ENCODE measurements at places on chromosomes 11 and 22.

DNA sequence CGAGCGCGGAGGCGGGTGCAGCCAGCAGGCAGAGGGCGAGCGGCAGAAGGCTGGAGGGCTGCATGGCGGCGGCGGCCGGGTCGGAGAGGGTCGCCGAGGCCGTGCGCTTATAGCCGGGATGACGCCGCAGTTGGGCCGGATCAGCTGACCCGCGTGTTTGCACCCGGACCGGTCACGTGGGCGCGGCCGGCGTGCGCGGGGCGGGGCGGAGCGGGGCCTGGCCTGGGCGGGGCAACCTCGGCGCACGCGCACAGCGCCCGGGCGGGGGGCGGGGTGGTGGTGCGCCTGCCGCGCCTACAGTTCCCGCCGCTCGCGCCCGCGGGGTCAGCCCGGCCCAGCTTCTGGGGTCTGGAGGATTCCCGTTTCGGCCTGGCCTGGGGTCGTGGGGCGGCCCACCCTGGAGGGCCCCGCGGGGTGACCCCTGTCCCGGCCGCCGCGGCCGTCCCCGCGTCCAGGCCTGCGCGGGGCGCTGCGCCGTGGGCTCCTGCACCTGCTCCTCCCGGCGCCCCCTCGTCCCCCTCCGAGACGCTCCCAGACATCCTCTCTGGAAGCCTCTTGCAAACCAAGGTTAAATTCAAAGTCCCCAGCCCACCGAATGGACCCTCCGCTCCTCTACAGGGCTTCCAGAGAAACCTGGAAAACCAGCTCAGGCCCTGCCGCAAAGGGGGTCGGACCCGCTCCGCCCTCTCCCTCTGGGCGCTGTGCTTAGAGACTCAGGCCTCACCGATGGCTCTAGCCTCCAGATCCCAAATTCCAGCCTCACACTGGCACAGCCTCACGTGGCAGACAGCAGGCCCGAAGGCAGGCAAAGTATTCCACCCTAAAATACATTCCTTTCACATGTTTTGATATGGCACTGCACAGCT, at the start of gene CTSD:
Gene CTSD, minus strand, starts transcription at position 132 of the 866 bp plus-strand sequence. Its CDS starts 68 bp downstream, at position 64.
- peak; percentile 80 for DNase-seq

GRCh38 chr11:7170431-7170830, 81.3 kb upstream of the SYT9 start:
- no peak for DNase-seq

GRCh38 chr22:25485626-25486545, 78.6 kb upstream of the GRK3 start:
- DNase-seq: no peak

- DNase-seq: no peak
Measured at GRCh38 chr11:119316729-119317591, at the start of gene MCAM. Gene MCAM (minus strand): TSS chr11:119317130. CDS start chr11:119317101, 29 bp downstream.

DNA sequence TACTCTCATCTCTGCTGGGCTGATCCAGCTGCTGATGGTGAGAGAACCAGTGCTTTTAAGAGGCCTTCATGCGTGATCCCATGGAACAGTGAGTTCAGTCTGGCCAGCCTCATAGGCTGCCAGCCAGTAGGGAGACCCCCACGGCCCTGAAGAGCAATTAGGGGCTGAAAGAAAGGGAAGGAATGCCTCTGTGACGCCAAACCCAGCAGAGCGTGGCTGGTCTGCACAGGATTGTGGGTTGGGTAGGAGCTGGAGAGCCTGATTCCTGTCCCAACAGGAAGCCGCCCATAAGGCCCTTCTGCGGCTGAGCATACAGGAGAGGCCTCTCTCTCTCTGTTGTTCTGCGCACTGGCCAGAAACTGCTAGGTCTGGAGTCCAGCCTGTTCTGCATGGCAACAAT, 181.5 kb upstream of the E2F8 start:
- DNase-seq: no peak

- no peak for DNase-seq
Measured at GRCh38 chr11:92607969-92608722, 361.3 kb upstream of the MTNR1B start.

DNA sequence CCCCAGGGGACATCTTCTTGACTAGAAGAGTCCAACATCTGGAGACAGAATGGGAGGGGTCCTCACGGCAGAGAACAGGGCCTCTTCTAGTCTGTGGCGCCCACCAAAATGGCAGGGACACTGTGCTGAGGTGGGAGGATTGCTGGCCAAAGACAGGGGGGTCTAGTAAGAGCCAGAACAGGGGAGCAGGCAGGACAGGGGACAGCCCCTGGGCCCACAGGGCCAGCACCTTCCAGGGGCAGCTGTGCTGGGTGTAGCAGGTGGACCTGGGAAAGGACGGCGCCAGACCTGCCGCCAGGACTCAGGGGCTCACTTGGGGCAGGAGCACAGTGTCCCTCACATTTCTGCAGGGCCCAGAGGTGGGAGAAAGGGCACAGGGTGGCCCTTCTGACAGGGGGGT, 858 bp upstream of the APOBEC3A start:
- no peak for DNase-seq

DNA sequence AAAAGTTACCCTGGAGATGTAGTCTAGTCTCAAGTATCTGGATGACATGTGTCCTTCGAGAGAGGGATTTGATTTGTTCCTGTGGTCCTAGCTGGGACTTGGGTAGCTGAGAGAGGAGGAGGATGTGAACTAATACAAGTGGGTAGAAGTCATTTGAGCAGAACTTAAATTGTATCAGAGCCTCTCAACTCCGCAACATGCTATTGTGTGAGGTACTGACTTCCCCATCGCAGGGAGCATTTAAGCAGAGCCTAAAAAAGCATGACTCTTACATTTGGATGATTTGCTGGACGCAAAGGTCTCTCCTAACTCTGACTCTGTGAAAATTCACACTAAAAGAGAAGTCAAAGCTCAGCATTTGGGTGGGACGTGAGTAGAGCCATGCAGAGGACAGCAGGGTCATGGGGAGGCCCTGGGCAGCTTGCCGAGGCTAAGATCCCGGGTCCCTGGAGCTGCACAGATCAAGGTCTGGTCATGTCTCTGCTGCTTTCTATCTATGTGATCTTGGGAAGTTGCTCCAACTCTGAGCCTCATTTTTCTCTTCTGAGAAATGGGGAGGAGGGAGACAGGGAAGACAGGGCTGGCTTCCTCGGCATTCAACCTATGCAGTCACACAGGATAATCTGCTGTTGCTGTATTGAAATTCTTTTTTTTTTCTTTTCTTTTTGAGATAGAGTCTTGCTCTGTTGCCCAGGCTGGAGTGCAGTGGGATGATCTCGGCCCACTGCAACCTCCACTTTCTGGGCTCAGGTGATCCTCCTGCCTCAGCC, 44.9 kb downstream of the CD82 start:
- no peak for DNase-seq

DNA sequence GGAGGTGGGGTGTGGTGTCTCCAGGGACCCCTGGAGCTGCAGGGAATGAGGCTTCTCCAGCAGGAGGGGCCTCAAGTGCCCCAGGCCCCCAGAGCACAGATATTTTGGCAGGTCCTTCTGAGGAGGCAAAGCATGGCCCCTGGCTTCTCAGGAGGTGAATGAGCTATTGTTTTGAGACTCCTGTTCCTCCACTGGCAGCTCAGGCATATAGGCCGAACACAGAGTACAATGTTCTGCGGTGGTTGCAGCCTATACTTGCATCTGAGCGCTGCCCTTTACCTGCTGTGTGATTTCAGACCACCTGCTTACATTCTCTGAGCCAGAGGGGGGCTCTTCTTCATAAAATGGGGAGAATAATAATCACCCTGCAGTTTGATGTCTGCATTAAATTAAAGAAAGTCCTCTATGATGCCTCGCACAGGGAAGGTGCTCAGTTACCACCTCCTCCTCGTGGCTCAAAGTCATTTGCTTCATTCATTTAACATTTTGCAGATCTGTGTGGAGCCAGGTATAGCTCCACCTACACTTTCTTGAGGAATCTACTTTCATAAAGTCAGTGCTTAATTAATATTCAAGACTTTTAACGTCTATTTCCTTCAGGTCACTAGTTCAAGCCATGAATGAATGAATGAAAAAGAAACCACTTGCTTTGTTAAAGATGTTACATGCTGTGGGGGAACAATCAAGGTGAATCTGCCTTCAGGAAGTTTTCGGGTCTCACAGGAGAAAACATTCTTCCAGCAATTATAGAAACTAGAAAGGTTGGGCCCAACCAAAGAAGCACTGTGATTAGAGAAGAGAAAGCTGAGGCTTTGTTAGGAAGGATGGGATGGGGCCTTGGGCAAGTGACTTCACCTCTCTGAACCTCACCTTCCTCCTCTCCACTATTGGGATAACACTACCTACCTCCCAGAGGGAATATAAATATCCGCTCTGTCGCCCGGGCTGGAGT, 68.4 kb downstream of the ADAMTS15 start:
- no peak for DNase-seq

DNA sequence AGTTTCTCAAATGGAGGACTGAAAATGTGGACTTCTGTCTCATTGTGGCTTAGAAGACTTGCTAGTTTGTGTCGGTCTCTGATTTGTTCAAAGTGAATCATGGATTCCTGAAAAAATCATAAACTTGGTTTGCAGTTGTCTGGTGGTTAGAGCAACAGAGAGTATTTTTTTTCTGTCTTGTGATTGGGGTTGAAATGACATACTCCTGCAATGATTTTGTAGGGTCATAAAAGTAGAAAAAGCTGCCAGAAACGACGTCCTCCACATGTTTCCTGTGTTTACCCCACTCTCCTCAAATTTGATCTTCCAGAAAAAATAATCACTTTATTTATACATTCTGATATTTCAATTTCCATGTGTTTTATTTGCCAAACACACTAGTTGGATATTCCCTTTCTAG, 219.2 kb upstream of the PGR start:
- no peak for DNase-seq

GRCh38 chr11:36376009-36376887, 80.2 kb downstream of the PRR5L start:
- no peak for DNase-seq

GRCh38 chr11:72083414-72083813, 2.8 kb downstream of the LRRC51 start:
- DNase-seq: no peak

DNA sequence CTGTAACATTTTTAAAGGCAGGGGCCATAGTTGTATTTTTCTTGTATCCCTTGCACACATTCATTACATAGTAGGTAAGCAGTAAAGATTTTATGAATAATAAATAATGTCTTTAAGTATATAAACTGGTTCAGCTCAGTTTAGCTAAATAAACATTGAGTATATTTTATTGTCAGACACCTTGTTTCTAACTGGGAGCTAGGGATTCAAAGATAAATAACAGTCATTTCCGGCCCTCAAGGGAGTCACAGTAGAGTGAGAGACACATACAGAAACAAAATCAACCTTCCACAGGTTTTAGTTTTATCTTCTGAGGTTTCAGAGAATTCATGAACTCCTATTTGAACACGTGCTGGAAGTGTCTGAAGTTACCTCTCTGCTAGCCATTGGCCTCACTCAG, 760.2 kb downstream of the DLG2 start:
- no peak for DNase-seq

GRCh38 chr11:130945896-130946295, 29.6 kb upstream of the SNX19 start:
- DNase-seq: no peak

GRCh38 chr22:44422746-44423380, 75.2 kb downstream of the RTL6 start:
- no peak for DNase-seq

DNA sequence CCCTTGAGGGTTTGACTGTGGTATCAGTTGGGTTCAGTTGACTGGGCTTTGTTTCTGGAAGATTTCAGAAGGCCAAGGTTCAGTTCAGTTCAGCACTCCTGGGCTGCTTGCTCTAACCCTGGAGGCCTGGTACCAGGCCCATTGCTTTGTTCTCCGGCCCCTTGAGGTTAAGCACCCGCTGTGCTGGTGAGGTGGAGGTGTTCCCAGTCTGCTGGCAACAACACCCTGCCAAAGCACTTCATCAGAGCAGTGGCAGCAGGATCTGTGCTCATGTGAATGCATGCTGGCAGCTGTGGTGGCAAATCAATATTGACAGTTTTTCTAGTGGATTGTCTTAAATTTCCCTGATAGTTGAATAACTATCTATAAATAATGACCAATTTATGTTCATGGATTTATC, 3.8 kb upstream of the SCGB1D1 start:
- DNase-seq: no peak

DNA sequence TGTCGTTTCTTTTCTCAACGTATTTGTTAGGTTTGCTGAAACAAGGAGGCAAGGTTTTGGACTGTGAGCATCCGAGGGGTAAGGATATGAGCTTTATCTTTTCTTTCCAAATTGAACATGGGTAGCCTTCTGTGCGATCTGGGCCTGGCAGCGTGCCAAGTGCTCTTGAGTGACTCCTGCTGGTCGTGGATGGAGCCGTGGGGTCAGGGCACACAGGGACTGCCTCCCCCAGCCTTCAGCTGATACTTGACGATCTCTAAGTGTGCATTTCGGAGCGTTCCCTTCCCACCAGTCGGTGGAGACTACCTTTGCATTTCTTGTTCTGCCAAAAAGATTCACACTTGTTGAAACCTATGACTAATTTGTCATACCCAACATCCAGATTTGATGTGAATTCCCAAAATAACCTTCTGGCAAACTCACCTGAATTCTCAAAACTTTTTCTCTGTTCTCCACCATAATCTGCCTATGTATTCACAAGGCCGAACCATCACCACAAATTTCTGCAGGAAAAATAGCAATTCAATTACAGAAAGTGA, 40.1 kb upstream of the CLMP start:
- DNase-seq: peak; percentile 7

Data from stimulated activated CD4-positive, alpha-beta T cell treated with anti-CD3 and anti-CD28 coated beads, TNF-alpha, amount 100 ng/mL, for 24 hours (primary cell).